ENCODE measurements at places on chromosomes 5 and 9. TPM values are rescaled to one million over a fixed set of nuclear protein-coding genes. Genes with fewer than 3 reads are reported as not detected.

RNF208 gene
- total RNA-seq = 1.4 TPM

TNIP1 gene
- 18.1 TPM for total RNA-seq

CACNA1B gene
- total RNA-seq = 35.6 TPM

PAIP1 gene
- 216 TPM for total RNA-seq

MRPL36 gene
- total RNA-seq = 20.0 TPM

MYOT gene
- total RNA-seq = 0.31 TPM

IFNK gene
- not detected for total RNA-seq

PIP5K1B gene
- total RNA-seq = 2.7 TPM

GRXCR2 gene
- total RNA-seq = not detected

STPG3 gene
- not detected for total RNA-seq

HINT2 gene
- total RNA-seq = 7.0 TPM

GLRA1 gene
- 0.16 TPM for total RNA-seq

C9 gene
- total RNA-seq = not detected

IFNA13 gene
- not detected for total RNA-seq

AMBP gene
- total RNA-seq = 1.6 TPM

HAVCR1 gene
- 0.31 TPM for total RNA-seq

EIF4E1B gene
- not detected for total RNA-seq

IL13 gene
- not detected for total RNA-seq

ARL14EPL gene
- not detected for total RNA-seq

FBP2 gene
- not detected for total RNA-seq

SH2D3C gene
- 5.1 TPM for total RNA-seq

RIOK2 gene
- total RNA-seq = 25.7 TPM

OLFM1 gene
- total RNA-seq = 77.8 TPM

PCDHGB6 gene
- total RNA-seq = 12.8 TPM

MUSK gene
- total RNA-seq = 0.16 TPM

RLN2 gene
- not detected for total RNA-seq

EGFL7 gene
- total RNA-seq = 13.7 TPM

SUSD3 gene
- 1.6 TPM for total RNA-seq

ARSI gene
- 0.31 TPM for total RNA-seq

SOX30 gene
- total RNA-seq = not detected

SLC25A2 gene
- not detected for total RNA-seq

SLC6A19 gene
- not detected for total RNA-seq

CMYA5 gene
- total RNA-seq = 1.2 TPM

NR5A1 gene
- total RNA-seq = under 0.01 TPM

LPCAT1 gene
- 129 TPM for total RNA-seq

EIF4EBP3 gene
- not detected for total RNA-seq

IRX1 gene
- not detected for total RNA-seq

SPINK5 gene
- total RNA-seq = not detected

FOXD4 gene
- total RNA-seq = 0.47 TPM

LCN15 gene
- total RNA-seq = not detected

NDST1 gene
- total RNA-seq = 23.1 TPM

PALM2AKAP2 gene
- 5.0 TPM for total RNA-seq

OMD gene
- total RNA-seq = 2.5 TPM

PPIC gene
- total RNA-seq = 3.1 TPM

LRRC70 gene
- total RNA-seq = 4.1 TPM

DOK3 gene
- 3.0 TPM for total RNA-seq

ARSK gene
- 10.8 TPM for total RNA-seq

ARHGEF28 gene
- 6.7 TPM for total RNA-seq

SPATA31C2 gene
- not detected for total RNA-seq

All from occipital lobe (tissue), 3 donors.